HFFc6 (cell line): ENCODE measurements at places on chromosomes 5 and 9. TPM values are rescaled to one million over a fixed set of nuclear protein-coding genes. Genes with fewer than 3 reads are reported as not detected.

- DNase-seq = peak; percentile 30
Observed at GRCh38 chr9:118331622-118332045, 627.4 kb downstream of the TLR4 start.

DNA sequence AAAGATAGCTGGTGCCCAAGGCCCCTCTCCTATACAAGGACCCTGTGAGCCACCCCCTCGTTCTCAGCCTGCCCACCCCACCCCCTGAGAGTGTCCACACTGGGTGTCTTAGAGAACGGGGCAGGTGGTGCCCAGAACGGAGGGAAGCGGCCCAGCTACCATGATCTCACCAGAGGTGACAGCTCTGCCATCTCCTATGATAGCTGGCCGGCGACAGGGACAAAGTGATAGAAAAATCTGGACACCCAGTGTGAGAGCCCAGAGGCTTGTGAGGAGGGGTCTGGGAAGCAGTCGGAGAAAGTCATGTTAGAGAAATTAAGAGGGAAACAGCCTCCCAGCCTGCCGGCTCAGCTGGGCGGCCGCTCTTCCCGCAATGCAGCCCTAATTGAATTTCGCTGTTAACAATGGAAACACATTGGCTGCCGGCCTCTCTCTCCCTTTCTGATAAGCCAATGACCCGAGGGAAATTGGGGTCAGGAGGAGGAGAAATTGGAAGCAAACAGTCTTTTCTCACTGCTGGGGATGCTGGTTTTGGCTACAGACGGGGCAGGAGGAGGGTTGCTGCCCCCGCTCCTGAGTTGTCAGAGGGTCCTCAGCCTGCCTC lies 32.3 kb downstream of the HK3 start:
- DNase-seq = no peak

- no peak for DNase-seq
Observed at GRCh38 chr5:142235050-142235797, 89.6 kb downstream of the SPRY4 start.

- DNase-seq = no peak
Observed at GRCh38 chr5:2399804-2400203, 351.7 kb downstream of the IRX2 start.

DNA sequence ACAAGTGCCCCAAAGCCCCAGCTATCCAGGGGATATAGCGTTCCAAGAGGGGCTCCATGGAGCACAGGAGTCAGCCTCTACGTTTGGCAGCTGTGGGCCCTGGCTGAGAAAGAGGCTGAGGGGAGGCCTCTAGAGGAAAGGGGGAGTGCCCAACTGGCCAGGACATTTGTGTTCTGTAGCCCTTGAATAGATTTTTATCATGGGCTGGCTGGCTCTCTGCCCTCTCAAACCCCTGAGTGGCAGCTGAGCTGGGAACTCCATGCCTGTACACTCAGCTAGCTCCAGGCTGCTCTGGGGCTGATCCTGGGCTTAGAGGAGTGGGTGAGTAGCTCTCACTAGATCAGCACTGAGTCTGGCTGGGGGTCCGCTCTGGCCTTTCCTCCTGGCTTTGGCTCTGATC lies 285.0 kb downstream of the ZSWIM6 start:
- DNase-seq = no peak

CNTNAP3B gene
- not detected in 3 replicates for total RNA-seq
